NCI-H2081 (cell line): ENCODE measurements at places on chromosomes 1 and 21.
A peak's percentile ranks its signal among the peaks of the same experiment; 100 is the strongest.

- no peak for DNase-seq
These were observed 44.6 kb downstream of the NIBAN1 start for GRCh38 chr1:184929711-184930202.

DNA sequence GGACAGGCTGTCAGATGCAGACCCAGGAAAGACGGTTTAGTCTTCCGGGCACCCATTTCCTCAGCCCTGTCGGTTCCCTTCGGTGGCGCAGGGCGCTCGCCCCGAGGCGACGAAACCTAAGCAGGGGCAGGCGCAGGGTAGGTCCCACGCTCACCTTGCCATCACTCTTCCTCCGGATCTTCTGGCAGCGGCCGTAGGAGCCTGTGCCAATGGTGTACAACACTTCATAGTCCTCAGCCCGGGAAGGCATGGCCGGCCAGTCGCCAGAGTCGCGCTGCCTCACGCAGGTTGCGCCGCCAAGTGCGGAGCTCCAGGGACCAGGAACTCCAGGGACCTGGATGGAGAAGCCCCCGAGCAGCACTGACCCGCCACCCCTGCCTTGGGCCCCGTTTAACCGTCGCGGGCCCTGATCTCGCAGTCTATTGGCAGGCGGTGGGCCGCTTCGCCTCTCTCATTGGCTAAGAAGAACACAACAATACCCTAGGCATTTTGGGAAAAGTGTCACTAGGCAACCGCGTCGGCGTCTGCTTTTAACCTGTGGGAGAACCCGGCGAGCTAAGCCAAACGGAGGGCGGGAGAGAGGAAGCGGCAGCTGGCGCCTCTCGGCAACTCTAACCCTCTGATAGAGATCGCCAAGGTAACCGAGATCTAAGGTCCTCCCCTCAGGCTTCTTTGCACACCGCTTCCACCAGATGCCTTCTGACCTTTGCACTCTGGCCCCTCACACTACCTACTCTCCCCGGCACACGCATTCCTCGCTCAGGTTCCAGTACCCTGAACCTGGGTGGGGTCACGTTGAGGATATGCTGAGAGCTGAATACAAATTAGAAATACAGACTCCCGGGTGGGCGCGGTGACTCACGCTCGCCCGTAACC lies at the start of gene NEK2:
TSS of gene NEK2 (minus strand) at position 392 of the 876 bp plus-strand sequence. CDS start at position 250, 142 bp downstream.
- DNase-seq, result peak; percentile 99

DNA sequence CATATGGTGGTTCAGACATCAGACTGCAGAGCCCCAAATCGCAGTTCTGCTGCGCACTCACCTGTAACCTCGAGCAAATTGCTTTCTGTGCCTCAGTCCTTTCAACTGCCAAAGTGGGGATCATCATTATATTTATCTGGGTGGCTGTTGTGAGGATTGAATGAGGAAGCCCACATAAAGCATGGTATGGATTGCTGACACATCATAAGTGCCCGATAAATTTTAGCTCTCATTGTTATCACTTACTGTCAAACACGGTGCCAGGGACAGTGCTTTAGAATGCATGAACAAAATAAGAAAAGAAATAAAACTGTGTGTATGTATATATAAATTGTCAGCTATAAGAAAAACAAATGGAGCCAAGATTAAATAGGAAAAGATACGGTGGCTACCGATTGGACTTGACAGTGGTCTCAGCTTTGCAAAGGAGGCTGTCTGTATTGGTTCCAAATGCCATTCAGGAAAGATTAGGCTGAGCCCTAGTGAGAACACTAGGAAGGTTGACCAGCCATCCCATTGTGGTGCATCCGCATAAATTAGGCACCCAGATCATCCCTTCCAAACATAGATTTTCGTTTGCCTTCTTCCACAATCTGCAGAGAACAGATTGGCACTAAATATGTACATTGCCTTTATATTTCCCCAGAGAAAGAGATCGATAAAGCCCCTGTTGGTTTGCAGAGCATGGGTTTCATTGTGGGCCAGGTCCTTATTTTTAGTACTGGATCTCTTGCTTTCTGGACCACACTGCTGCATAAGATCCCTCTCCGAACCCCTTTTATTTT lies 91.8 kb upstream of the KAZN start:
- no peak for DNase-seq

GRCh38 chr1:75725266-75725665 lies 757 bp downstream of the ACADM start:
- DNase-seq, result no peak

DNA sequence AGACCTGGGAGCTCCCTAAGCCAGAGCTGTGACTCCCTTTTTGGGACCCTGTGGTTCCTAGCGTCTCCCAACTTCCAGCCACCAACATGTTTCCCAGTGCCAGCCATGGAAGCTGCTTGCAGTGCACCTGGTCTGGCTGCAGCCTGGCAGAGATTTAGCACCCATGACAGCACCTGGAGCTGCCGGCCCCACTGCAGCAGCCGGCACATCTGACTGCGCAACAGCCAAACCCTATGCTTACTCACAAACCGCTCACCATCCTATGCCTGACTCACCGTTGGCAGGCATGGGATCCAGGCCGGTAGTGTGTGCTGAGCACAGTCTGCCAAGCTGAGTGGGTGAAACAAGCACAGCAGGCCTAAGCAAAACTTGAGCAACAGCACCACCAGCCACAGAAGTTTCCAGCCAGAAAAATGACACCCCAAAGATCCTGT lies 435.9 kb upstream of the PRMT6 start:
- DNase-seq, result no peak

GRCh38 chr1:198597690-198598430 lies 41.0 kb upstream of the PTPRC start:
- DNase-seq, result no peak

- no peak for DNase-seq
These were observed 5.8 kb downstream of the TIAM1 start for GRCh38 chr21:31337996-31338907.

GRCh38 chr1:175163702-175164101 lies 28.9 kb downstream of the KIAA0040 start:
- DNase-seq, result no peak

DNA sequence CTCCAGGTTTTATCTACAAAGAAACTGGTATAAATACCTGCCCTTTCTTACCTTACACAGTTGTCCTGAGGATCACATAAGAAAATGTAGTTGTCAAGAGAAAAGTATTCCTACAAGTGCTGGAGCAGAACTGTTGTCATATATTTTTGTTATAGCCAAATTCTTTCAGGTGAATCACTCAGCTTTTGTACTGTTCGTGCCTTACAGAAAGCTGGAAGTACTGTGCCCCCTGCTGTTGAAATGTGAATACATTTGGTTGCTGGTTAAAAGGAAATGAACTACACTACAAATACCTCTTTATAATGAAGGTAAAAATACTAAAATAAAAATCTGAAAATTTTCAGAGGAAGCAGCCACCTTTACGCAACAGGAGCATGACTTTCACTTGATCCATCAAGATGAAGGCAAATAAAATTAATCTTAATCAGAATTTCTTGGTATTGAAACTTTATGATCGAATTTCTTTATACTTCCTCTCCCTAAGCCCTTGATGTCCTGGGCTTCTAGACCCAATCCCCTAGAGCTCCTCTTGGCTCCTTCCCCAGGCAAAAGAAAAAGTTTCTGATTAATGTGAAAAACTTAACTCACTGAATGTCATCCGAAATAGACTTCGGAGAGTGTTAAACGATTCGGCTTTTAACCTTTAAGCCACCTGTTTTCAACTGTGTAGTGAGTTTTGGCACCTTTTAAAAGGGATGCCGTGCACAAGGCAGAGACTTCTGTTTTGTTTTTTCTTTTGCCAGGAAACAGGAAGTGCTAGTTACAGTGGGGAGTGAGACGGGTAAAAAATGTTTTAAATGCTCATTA lies 12.5 kb downstream of the CHML start:
- peak; percentile 57 for DNase-seq

DNA sequence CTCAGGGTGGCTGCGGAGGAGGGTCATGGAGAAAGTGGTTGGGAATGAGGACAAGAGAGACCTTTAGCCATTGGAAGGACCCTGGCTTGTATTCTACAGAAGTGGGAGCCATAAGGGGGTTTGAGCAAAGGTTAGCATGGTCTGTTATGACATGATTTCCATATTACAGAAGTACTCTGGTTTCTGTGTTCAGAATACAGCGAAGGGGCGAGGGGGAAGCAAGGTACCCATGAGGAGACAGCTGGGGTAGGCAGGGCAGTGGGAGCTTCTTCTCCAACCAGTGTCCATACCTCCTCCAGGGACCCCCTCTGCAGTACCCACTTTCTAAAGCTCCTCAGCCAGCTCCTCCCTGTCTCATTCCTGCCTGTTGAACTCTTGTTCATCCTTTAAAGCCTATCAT lies 21.9 kb upstream of the KCNE1 start:
- no peak for DNase-seq

GRCh38 chr1:116806245-116806644 lies 52.0 kb downstream of the CD2 start:
- no peak for DNase-seq

- DNase-seq, result peak; percentile 51
These were observed 774 bp upstream of the DYRK1A start for GRCh38 chr21:37365517-37366481.

- no peak for DNase-seq
These were observed 12.3 kb downstream of the MYOC start for GRCh38 chr1:171640225-171640624.

- DNase-seq, result no peak
These were observed 137.4 kb downstream of the C1orf21 start for GRCh38 chr1:184524248-184524647.

GRCh38 chr1:151947140-151947539 lies 37.8 kb upstream of the THEM4 start:
- no peak for DNase-seq

GRCh38 chr1:227447531-227447990 lies 115.8 kb upstream of the ZNF678 start:
- DNase-seq, result no peak

- DNase-seq, result no peak
These were observed 66.1 kb downstream of the SPATA6 start for GRCh38 chr1:48405940-48406339.

DNA sequence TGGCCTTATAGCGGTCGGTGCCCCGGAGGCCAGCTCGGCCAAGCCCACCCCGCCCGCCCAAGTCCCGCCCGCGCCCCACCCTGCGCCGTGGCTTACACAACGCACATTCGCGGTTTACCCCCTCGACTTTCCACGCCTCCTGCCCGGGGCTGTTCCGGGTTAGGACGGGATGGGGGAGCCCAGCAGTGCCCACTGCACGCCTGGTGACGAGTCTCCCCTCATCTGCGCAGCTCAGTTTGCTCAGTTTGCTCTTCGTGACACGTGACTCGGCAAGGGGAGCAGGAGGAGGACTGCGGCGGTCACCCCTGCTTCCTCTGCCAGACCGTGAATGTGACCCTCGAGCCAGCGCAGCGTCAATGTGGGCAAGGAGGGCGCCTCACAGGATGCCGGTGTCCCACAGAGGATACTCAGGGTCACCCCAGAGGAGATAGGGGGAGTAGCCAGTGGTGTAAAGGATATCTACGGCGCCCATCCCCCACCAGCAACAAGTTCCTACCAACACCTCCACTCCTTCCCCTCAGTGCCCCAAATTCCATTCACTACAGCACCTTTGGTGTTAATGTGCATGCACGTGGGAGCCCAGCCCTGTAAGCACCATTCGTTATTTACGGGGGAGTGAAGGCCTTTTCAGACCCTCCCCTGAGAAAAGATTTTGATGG lies 350 bp upstream of the S100A6 start:
- DNase-seq, result peak; percentile 47

GRCh38 chr1:156160000-156160742 lies 6.8 kb downstream of the SEMA4A start:
- DNase-seq, result no peak

DNA sequence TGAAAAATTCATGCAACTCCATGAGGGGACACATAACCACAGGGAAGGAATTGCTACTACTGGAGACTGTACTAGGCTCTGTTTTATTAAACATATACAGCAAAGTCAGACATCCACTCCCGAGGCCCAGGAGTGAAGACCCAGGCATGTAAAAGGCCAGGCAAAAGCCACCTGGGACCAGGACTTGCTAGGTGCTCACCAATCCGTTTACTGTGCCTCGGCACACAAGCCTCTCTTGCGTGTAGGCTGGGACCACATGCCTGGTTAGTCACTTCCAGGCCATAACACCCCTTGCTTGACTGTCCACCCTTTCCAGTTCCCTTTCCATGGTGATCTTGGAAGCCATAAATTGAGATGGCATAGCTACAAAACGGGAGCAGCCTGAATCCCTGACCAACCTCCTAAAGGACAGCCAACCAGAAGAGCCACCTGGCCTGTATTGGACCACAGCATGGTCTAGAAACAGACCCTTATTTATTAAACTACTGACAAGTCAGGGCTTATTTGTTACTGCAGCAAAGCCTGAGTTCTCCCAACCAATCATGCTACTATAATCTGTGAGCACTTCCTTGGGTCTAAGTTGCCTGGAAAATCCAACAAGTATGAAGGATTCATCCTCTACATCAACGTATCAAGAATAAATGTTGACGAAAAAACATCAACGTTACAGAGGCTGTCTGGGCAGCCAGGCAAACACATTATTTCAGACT lies 39.7 kb downstream of the URB1 start:
- DNase-seq, result no peak

GRCh38 chr1:35688161-35688560 lies 30.5 kb downstream of the C1orf216 start:
- DNase-seq, result no peak

DNA sequence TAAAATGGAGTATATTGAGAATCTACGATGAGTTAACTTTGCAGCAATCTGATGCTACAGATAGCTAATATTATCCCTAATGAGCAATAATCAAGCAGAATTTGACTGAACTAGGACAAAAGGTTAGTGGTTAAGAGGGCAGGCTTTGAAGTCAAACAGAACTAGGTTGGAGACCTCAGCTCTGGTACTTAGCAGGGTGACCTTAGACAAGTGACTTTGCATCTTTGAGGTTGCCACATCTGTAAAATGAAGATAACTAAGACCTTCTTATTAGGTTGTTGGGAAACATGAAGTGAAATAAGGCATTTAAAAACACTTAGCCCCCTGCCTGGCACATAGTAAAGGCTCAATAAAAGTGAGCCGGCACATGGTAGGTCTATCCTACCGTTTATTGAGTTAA lies 4.3 kb upstream of the FUCA1 start:
- DNase-seq, result no peak

GRCh38 chr1:154747740-154748404 lies 122.2 kb downstream of the KCNN3 start:
- DNase-seq, result no peak

GRCh38 chr1:191575180-191575579 lies 583.1 kb upstream of the RGS18 start:
- no peak for DNase-seq

DNA sequence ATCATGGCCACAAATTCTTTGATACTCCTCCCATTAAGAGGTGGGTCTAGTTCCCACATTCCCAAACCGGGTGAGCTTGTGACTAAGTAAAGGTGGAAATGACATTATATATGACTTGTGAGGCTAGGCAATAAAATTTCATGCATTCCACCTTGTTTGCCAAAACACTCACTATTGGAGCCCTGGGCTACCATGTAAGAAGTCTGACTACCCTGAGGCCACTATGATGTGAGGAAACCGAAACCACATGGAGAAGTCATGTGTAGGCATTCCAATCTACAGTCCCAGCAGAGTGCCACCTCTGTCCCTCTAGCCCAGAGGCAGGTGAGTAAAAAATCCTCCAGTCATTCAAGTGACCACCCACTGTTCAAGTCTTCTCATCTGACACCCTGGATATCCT lies 17.9 kb upstream of the SMG7 start:
- no peak for DNase-seq
